ENCODE measurements at places on chromosomes 4 and X.
A peak's percentile ranks its signal among the peaks of the same experiment; 100 is the strongest.

DNA sequence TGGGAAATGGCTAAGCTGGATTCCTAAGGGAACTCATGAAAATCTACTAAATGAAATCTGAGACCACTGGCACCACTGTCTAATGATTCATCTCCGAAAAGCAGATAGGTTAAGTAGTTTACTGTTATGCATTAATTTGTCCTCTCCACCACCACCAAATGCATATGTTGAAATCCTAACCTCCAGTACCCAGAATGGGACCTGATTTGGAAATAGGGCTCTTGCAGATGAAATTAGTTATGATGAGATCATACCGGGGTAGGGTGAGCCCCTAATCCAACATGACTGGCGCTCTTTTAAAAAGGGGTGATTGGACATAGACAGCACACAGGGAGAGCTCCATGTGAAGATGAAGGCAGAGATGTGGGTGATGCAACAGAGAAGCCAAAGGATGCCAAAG lies 124.9 kb upstream of the GUCY1A1 start:
- no peak for DNase-seq

DNA sequence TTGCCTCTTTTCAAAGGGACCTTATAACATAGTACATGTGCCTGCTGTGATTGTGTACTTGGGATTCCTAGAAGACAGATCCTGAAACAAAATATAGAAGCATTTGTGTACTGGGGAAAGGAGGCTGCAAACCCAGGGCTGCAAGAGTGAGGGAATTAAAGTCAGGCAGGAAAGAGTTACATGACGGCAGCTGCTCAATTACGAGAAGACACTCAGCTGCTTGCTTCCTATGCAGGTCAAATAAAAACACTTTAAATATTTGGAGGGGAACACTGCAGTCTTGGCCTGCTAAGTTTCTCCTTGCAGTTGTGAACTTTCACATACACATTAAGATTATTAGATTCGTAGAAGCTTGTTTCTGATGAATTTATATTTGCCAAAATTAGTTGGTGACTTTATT lies 191.9 kb upstream of the CXCL13 start:
- no peak for DNase-seq

- no peak for DNase-seq
Observed at GRCh38 chrX:46754586-46755061, 4.3 kb downstream of the SLC9A7 start.

DNA sequence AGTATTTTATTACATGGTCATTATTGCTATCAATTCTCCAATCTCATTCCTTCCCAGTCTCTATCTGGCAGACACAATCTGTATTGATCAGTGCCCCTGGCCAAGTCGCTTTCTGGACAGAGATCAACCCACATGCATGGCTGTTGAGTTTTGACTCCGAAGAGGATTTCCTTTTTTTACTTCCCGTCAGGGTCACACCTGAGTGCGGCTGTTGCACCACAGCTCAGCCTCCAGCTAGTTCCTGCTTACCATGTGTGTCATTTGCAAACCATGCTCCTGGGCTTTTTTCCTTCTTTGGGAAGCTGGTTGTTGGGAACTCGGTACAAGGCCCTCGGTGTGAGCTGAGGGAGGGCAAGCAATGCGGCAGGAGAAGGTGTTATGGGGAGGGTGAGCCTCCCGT lies 11.7 kb downstream of the MAGED2 start:
- no peak for DNase-seq

GRCh38 chr4:1172971-1173757 lies 781 bp upstream of the SPON2 start:
- DNase-seq = peak; percentile 54

DNA sequence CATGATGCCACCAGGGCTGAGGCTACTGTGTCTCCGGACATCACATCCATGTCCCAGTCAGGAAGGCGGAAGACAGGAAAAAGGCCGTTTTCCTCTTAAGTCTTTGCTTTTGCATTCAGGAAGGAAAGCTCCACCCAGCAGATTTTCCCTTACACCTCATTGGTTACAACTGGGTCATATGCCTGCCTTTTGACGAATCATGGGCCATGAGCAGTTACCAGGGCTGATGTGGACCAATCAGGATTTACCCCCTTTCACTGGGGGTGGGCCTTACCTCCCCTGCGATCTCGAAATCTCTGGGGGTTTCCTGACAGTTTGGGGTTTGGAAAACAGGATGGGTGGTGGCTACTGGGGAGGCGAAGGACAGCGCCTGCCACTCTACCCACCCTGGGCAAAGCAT lies 52.5 kb upstream of the GRPEL1 start:
- DNase-seq = no peak

DNA sequence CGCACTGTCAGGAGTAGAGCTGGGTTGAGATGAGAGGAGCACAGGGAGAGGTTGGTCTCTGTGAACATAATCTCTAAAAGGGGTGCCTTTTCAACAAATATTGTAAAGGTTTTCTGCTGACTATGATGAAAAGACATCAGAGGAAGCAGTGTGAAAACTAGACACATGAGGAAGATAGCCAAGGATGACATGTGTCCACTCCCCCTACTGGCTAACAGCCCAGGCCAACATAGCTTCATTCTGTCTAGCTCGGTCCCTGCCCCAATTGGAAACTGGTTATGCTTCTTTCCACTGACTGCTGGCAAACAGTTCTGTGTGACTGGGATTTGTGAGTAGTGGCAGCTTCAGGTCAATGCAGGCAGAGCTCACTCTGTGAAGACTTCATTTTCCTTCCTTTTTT lies 115.4 kb upstream of the ESX1 start:
- DNase-seq = no peak

GRCh38 chr4:60948008-60948407 lies 252.1 kb upstream of the ADGRL3 start:
- DNase-seq = no peak

- DNase-seq = no peak
Observed at GRCh38 chr4:77877771-77878565, 15.3 kb downstream of the MRPL1 start.

GRCh38 chr4:108360754-108361445 lies 192.2 kb upstream of the LEF1 start:
- peak; percentile 7 for DNase-seq

DNA sequence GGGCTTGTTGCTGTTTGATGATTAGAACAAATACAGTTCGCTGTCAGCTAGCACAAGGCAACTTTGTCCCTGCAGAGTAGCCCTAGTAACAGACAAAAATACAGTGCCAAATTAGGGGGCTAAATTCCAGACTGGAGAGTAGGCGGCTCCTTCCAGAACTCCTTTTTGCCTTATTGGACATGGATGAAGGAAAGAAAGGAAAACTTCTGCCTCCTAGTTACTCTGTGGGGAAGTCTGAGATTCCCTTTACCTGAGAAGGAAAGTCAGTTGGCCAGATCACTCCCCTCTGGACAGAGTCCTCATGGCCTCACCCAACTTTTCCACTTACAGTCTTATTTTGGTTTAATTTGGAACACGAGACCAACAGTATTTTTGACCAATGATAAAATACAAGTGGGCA lies 140.5 kb upstream of the ADAMTS3 start:
- DNase-seq = no peak

All from fibroblast of pulmonary artery (primary cell).